Stimulated activated CD8-positive, alpha-beta memory T cell treated with anti-CD3 and anti-CD28 coated beads, Interleukin-7, amount 100 ng/mL, for 1 hour (primary cell): ENCODE measurements at places on chromosomes 6 and 20.

- no peak for DNase-seq
Observed at GRCh38 chr6:71482742-71483141, 194.1 kb downstream of the OGFRL1 start.

DNA sequence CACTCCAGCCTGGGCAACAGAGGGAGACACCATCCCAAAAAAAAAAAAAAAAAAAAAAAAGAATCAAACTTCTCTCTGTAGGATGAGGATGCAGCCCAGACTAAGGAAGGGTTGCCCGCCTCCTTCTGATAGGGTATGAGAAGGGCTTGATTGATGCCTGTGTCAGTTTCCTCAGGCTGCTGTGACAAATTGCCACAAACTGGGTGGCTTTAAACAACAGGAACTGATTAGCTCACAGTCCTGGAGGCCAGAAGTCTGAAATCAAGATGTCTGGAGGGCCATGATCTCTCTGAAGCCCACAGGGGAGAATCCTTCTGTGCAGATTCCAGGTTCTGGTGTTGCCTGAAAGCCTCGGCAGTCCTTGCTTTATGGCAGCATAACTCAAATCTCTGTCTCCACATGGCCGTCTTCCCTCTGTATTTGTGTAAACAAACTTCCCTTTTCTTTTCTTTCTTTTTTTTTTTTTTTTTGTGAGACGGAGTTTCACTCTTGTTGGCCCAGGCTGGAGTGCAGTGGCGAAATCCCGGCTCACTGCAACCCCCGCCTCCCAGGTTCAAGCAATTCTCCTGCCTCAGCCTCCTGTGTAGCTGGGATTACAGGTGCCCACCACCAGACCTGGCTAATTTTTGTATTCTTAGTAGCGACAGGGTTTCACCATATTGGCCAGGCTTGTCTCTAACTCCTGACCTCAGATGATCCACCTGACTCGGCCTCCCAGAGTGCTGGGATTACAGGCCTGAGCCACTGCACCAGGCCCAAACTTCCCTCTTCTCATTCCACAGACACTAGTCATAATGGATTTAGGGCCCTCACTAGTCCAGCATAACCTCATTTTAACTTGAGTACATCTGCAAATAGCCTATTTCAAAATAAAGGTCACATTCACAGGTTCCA, 11.2 kb upstream of the CDK19 start:
- DNase-seq, result no peak

GRCh38 chr6:166201878-166202277, 34.2 kb upstream of the TBXT start:
- DNase-seq, result no peak

DNA sequence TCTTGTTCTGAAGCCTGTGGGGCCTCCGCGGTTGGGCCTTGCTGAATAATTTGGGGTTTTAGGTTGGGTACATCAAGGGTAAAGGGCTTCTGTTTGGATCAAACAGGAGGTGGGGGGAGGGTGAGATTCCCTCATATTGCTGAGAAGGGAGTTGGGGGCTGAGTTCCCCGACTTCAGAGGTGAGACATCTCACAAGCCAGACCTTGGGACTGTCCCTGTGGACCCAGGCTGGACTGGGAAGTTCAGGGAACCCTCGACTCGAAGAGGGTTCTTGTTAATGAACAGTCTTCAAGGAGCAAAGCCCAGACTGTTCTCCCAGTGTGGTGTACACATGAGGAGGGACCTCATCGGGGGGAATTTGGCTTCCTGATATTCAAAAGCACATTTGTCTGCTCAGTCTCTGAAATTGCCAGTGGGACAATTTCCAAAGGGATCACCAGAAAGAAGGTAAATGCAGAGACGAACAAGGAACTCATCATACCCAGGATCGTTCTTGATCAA, 118.5 kb downstream of the SYCP2 start:
- no peak for DNase-seq

DNA sequence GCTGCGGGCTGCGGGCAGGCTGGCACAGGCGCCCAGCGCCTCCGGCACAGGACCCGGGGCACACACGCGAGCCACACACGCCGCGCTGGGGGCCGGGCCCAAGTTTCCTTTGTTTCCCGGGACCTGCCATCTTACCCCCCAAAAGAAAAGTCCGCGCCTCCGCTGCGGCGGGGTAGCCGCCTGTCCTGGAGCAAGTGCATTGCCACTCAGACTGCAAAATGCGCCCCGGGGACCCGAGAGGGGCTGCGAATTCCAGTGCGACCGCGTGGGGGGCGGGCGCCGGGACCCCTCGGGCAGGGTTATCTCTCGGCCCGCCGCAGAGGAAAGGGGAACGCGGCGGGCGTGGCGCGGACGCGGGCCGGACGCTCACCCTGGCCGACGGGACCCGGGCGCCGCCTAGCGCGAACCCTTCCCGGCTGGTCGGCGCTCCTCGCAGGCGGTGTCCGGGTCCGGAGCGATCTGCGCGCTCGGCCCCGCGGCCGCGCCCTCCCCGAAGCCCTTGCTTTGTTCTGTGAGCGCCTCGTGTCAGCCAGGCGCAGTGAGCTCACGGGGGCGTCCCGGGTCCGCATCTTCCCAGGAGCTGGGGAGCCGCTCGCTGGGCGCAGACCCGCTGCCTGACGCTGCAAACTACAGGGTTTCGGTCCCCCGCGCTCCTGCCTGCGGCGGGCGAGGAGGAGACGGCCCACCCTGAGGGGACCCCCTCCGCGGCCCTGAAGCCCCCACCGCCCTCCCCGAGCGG, 639 bp upstream of the CD24 start:
- no peak for DNase-seq

GRCh38 chr6:22601984-22602383, 32.6 kb downstream of the HDGFL1 start:
- no peak for DNase-seq

DNA sequence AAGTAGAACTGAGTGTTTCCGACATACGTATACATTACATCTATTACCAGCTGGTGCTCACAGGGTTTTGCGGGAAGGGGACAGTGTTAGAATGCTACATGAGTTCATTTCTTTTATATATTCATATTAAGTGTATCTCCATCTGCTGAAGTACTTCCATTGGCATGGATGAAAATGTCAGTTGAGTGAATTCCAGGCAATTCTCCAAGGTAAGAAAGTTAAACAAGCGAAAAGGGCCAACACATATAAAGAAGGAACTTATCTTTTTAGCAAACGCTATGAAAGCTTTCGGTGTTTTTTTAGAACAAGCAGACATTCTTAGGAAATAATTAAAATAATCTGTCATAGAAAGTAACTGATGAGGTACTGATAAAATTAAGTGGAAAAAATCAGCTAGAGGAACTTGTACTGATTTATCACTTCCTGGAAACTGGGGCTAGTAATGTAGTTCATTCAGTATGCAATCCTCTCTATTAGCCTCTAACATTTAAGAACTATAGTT, 34.6 kb downstream of the RNF146 start:
- no peak for DNase-seq

- no peak for DNase-seq
Observed at GRCh38 chr6:113586413-113587077, 270.6 kb upstream of the MARCKS start.

- no peak for DNase-seq
Observed at GRCh38 chr6:2378891-2379652, 133.7 kb upstream of the GMDS start.

DNA sequence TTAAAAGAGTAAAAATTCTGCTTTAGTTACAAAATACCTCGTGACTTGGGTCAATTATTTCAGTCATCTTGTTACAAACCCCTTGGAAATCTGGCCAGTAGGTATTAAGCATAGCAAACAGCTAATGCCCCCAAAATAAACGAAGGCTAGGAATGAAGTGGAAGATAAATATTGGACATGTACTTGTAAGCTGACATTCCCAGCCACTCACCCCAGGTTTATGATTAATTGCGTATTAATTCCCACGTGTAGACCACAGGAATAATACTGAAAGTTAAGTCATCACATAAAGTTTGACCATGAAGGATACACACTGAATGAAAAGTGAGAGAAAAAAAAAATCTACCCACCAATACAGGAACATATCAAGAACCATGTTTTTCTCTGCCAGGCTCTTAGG, 936.5 kb upstream of the ADGRB3 start:
- no peak for DNase-seq

- DNase-seq, result no peak
Observed at GRCh38 chr20:34978092-34978744, 22.6 kb downstream of the MYH7B start.

GRCh38 chr6:103231181-103231580, 1628.5 kb downstream of the HACE1 start:
- DNase-seq, result no peak

GRCh38 chr6:110999634-111000270, 17.9 kb downstream of the RPF2 start:
- no peak for DNase-seq

DNA sequence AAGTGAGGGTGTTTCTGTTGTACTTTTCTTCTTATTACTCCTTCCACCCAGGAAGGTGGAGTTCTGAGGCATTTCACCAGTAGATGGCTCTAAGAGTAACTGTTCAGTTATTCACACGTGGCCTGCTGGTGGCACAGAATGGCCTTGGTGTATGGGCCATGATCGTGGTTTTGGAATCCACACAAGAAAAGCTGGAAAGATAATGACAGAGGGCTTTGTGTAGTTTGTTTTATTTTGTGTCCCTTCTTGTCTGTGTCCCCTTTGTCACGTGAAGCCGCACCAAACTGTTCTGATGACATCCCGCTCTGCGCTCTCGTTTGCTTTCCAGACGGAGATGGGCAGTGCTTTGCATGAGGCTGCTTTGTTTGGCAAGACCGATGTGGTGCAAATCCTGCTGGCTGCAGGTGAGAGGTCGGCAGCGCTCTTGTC, 93.4 kb downstream of the ANKS1A start:
- no peak for DNase-seq

DNA sequence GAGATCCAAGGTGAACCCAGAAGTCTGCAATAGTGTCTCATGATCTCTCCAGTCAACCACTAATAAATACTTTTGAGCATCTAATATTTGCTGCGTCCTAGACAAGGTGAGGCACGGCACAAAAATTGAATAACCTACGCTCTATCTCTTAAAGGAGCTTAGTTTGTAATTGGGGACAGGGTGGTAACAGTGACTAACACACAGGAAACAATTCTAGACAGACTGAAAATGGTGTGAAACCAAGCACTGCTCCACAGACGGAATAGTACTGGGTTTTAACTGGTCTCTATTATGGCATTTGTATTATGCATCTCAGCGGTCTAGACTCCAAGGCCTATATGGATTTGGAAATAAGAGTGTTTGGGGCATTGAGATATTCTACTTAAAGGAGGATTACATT, 120.1 kb downstream of the CLIC5 start:
- no peak for DNase-seq

- no peak for DNase-seq
Observed at GRCh38 chr6:52729576-52729975, 33.7 kb downstream of the GSTA2 start.

DNA sequence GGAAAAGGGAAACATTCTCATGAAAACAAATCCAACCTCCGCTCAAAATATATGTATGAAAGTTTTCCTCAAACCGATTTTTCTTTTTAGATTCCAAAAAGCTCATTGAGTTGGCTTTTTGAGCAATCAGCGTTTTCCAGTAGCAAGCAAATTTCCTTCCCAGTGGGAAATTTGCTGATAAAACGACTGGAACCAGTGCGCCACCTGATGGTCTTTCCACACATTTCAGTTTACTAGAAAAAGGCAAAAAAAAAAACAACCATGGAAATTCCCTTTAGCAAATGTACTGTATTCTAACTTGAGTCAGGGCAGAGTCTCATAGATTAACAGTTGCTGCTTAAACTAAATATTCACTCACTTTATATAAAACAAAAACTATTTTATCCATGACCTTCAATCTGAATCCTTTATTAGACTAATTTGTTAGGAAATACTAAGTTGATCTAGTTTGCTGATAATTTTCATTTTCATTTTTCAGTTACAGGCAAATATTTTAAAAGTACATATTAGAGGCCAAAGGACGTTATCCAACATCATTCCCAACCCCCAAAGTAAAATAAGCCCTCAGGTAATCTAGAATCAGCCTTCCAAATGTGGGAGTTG, 271.5 kb downstream of the FOXA2 start:
- DNase-seq, result no peak

DNA sequence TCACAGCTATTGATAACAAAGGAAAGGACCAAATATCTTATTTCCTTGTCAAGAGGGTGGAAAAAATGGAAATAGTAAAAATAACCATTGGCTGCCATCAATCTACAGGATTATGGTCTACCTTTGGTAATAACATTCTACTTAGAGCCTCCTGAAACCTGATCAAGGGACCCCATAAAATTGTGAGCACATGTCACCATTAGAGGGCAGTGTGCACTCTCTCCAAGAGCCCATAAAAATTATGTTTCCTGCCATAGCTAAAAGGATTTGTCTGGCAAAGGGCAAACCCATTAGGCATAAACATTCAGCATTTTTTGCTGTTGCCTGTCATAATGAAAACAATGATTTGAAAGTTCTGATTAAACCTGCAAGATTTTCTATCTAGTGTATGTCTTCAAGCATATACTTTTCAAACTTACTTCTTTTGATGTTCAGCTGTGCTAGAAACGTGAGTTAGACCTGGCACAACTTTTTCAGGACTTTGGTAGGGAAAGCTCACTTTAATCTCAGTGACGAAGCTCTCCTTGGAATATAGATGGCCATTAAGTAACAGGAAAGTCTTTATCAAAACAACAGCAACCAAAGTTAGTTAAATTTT, 120.7 kb upstream of the ZFP64 start:
- peak; percentile 7 for DNase-seq

GRCh38 chr6:15368873-15369272, 123.0 kb downstream of the JARID2 start:
- no peak for DNase-seq

- DNase-seq, result no peak
Observed at GRCh38 chr6:133418108-133418507, 177.0 kb downstream of the EYA4 start.

DNA sequence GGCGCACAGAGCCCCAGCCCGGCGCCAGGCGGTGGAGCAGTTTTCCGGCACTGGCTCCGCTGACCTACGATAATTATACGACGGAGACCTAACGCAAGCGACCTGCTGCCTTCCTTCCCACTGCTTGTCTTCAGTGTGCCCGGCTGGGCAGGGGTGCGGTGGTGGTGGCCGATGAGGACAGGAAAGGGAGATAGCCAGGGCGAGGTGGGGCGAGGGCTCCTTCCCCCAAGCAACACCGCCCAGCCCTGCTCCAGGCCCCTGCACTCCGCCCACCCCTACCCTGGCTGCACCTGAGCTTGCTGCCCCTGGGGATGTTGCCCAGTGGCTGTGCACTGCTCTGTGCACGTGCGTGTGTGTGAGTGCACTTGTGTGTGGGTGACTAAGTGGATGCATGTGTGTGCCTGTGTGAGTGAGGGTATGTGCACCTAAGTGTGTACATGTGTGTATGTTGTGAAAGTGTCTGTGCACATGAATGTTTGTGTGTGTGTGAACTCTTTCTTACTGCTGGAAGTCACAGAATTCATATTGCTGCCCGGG, 42.6 kb upstream of the IRF4 start:
- no peak for DNase-seq

- no peak for DNase-seq
Observed at GRCh38 chr6:109260126-109260525, 122.1 kb downstream of the CD164 start.

DNA sequence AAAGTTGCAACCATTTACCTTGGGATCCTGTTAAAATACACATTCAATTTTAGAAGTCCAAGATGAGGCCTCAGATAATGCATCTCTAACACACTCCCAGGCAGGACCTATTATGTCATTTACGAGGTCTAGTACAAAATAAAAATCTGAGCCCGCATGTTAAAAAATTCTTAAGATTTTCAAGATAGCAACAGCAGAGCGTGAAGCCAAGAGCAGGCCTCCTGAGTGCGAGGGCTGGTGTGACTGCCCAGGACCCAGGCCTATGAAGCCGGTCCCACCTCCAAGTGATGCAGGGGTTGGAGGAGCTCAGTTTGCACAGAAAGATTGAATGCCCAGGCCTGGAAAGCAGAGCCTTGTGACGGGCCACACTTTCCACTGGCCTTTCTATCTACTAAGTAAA, 211.1 kb upstream of the KCNQ5 start:
- DNase-seq, result no peak
